DMS 273 treated with DMSO at 0.1 percent for 48 hours (cell line): ENCODE measurements at places on chromosomes 13 and 19.

DNA sequence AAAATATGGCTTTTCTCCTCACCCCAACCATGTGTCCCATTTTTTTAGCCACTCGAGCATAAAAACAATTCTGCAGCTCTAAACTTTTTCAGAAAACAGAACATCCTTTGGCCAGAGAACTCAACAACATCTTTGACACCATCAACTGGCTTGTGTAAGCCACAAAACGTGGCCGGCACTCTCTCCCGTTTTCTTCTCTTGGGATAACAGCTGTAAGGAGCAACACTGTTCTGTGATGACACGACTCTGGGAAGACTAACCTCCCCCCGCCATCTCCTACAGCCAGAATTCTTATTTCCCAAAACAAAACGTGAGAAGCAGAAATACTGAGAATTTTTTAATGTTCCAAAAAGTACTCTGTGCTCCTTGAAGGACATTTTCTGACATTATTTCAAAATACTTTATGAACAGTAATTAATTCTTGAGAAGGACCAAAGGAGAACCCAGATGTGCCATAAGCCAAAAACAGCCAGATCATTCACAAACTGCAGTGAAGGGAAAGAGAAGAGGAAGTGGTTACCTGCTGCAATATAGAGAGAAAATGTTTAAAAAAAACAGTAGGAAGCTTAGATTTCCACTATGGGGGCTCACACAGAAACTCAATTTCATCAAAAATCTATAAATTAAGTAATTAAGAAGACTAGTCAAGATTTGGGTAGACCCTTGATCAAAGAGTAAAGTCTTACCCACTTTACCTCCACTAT is 25.8 kb downstream of the COL4A1 start:
- DNase-seq: no peak

DNA sequence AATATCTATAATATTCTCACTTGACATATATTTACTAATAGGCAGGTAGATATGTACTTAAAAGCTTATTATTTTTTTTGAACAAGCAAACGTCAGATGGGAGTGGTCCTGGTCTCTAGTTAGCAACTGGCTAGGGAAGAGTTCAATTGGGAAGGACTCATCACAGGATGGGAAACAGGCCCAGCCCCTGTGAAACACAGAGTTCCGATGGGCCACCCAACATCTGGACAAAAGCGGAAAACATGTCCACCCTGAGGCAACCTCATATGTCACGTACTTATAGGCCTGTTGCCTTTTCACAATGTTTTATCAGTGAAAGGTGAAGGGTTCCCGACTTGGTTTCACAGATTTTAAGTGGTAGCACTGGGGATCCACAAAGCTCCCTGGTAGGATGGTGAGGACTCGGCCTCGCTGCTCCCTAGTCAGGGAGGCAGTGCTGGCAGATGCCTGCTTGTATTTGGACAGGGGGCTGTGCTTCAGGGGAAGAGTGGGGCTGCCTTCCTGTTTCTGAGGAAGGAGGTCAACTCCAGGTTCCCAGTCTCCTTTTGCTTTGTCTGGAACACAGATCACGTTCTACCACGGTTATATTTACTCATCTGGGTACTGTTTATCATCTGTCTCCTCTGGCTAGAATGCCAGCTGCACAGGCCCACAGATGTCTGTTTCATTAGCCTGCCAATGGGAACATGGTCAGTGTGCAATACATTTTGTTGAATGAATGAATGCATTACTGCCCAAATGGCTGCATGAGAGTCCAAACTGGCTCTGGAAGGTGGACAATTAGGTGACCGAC is 49.4 kb upstream of the SLC15A1 start:
- no peak for DNase-seq

DNA sequence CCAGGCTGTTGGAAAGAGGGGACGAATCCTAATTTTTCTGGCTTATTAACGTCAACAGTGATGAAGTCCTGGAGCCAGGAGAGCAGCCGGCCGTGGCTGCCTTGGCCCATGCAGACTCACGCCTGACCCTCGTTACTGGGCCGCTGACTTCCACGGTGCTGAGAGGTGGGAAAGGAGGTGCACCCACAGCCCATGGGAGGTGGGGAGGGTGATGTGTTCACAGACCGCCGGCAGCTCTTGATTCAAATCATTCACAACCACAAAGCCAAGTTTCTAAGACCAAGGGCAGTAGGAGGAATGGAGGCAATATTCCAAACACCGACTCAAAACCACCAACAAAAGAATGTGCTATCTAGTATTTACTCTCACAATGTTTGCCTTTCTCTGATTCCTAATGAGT is 24.3 kb downstream of the COL4A2 start:
- DNase-seq: no peak

DNA sequence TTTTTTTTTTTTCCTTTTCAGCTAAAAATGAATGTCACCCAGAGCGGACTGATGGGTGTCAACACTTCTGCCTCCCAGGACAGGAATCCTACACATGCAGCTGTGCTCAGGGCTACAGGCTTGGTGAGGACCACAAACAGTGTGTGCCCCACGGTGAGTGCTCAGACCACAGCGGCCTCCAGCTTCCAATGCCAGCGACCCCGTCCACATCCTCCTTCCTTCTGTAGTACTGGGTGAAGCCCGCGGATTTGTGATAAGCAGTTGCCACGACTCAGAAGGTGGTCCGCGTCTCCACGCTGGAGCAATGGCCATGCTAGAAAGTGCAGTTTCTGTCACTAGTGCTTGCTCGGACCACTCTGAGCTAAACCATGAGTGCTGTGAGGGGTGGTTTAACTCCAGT is 6.0 kb downstream of the PROZ start:
- no peak for DNase-seq

GRCh38 chr13:48251611-48252081 is 18.6 kb downstream of the ITM2B start:
- no peak for DNase-seq

DNA sequence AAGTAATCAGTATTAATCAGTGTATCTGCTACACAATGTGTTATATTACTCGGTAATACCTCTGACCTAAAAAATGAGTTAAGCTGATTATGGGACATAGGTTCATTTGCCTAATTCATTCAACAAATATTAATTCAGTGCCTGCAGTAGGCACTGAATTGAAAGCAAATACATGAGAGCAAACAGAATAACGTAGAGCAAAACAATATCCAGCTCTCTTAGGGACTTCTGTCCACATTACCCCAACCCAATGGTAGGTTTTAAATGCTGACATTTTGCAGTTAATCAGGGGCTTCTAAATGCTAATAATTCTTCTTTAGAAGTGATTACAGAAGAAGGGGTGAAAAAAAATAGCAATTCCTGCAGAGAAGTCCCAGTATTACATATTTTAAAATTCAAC is 4.9 kb downstream of the RCBTB2 start:
- no peak for DNase-seq

DNA sequence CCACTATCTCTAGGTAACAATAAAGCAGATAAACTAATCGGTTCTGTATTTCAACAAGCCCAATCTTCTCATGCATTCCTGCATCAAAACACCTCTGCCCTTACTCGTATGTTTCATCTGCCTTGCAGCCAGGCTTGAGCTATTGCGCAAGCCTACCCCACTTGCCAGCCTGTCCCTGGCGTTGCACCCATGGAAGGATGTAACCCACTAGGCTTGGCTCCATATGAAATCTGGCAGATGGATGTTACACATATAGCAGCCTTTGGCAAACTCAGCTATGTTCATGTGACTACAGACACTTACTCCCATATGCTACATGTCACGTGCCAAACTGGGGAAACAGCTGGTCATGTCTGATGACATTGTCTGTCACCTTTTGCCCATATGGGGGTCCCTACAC is 11.9 kb upstream of the ZNF549 start:
- no peak for DNase-seq

GRCh38 chr13:32125221-32125689 is 93.7 kb downstream of the FRY start:
- no peak for DNase-seq
